Hair follicular keratinocyte (primary cell): ENCODE measurements at places on chromosomes 1 and 21. TPM values are rescaled to one million over a fixed set of nuclear protein-coding genes. Genes with fewer than 3 reads are reported as not detected.

KIF14 gene
- 6.1 and 17.7 TPM in 2 replicates for total RNA-seq

ESRRG gene
- 0.04 and 0.08 TPM in 2 replicates for total RNA-seq

C4BPB gene
- not detected in 2 replicates for total RNA-seq

ZCCHC17 gene
- total RNA-seq: 49.7 and 57.3 TPM in 2 replicates

MPL gene
- 0.08 and 0.34 TPM in 2 replicates for total RNA-seq
